ENCODE measurements at places on chromosomes 11 and 22. TPM values are rescaled to one million over a fixed set of nuclear protein-coding genes. Genes with fewer than 3 reads are reported as not detected.

Gene MUC2
- not detected for total RNA-seq

Gene PIK3IP1
- 40.1 TPM for total RNA-seq

Gene PKDREJ
- not detected for total RNA-seq

Gene HYLS1
- total RNA-seq = 5.8 TPM
